Activated CD4-positive, alpha-beta T cell treated with anti-CD3 and anti-CD28 coated beads for 36 hours (primary cell): ENCODE measurements at places on chromosomes 5 and 9.

- DNase-seq: no peak
Measured at GRCh38 chr5:180113660-180114303, 42.2 kb upstream of the RNF130 start.

DNA sequence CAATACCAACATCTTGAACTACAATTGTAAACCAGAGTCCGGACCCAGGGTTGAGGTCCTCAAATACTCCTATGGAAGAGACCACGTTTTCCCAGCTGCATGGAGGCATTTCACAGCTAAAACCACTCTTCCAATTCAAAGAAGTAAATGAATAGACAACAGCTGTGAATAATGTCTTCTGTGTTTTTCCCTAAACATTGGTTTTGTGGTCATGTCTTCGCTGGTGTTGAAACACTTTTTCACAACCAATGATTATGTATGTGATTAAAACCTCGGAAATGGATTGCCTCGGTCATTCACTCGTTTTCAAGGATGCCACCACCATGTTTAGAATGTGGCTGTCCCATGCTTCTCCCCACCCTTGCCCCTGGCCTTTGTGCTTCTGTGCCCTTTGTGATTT lies 9.4 kb upstream of the TENT4A start:
- no peak for DNase-seq

DNA sequence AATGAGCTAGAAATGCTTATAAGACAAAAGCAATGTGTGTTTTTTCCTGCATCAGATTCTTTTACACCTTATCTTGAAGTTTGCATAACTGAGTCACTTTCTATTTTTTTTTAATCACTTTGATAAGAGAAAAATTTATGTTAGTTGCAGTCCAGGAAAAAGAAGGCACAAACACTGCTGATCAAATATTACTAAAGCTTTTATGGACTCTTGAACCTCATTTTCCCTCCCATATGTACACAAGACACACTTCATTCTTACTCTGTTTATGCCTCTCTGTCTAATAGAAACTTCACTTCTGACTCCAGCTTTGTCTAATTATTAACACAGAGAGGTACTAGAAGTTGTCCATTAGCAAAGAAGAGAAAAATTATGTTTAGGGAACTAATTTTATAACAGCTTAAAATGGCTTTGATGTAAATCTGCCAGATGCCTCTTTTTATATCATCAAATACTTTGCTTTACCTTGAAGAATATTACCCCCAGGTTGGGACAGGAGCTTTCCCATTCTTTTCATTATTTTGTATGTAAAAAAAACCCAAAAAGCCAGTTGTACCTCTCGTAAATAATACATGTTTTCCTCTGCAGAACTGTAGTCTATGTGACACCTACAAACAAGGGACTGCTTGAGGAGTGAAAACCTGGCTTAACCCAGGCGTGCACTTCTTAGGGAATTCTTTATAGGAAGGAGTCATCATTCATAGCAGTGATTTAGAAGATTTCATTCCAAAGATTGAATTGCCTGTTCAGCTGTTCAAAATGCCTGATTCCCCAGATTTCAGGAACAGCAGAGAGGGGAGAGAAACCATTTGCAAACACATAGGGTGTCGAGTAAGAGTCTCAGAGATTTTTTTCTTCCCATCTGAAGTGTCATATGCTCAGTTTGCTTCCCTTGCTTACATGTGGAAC lies 72.6 kb downstream of the DAPK1 start:
- DNase-seq: no peak

DNA sequence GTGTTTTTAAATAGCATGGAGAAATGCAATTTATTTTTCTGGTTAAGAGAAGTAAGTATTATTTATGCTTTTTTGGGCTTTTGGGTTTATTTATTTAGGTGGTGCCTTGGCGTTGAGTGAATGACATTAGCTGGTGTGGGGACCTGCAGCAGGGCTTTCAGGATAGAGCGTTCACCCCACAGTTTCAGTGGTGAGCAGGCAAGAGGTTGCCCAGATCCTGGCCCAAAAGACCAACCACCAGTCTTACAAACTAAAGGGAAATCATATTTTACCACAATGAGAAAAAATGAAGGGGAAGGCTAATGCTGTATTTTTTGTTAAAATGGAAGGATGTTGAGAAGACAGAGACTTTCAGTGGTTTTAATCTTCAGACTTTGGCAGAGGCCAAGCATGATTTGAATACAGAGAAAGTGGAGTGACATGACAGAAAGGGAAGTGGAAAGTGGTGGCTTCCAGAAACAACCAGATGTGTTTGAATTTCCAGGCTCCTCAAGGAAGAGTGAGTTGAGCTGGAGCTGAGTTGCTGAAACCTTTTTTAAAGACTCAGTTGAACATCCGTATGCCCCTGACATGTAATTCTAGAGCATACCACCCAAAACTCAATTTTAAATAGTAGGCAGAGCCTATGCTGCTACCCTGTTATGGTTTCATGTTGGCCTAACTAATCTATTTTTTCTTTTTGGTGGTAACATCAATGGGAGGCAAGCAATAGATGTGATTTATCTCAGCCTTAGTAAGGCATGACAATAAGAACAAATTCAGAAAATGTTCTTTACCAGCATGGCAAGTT lies 94.8 kb downstream of the AOPEP start:
- DNase-seq: no peak

DNA sequence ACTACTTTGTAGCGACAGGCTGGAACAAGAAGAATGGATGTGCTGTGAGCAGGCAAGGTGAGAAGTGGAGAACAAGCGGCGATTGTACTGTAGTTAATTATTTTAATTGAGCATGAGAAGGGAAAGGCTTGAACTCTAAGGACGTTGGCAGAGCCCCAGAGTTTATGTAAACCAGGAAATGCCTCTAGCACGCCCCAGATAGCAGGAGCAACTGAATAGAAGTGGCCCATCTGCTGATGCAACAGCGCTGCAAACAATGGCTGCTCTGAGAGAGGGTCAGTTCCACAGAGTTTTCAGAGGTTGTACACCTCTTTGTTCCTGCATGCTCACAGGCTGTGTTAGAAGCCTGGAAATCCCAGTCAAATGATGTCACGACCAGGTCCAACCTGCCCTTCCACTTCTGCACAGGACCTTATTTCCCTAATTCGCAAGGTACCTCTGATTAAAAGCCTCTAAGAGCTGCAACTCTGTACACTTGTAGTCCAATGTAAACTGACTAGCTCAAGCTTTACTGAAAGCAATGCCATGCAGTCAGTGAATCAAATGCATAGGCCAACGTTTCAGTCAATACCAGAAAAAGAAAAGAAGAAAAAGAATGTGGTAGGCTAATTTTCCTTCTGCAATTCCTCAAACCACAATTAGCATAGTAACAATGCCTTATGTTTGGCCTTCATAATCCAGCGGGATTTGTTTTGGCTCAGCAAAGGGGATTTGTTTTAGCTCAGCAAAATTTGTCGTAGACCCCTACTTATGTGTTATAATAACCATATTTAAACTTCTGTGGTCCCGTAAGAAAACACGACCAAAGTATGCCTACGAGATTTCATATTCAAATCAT lies 119.6 kb upstream of the RETREG1 start:
- DNase-seq: no peak
